ENCODE measurements at places on chromosomes 12 and 14. TPM values are rescaled to one million over a fixed set of nuclear protein-coding genes. Genes with fewer than 3 reads are reported as not detected.

FERMT2 gene
- polyA plus RNA-seq = 275 TPM

AGAP2 gene
- polyA plus RNA-seq = 0.04 TPM

SMCO2 gene
- polyA plus RNA-seq = 0.09 TPM

ESPL1 gene
- 7.3 TPM for polyA plus RNA-seq

CHGA gene
- not detected for polyA plus RNA-seq

SYT1 gene
- 1.3 TPM for polyA plus RNA-seq

KRT82 gene
- polyA plus RNA-seq = not detected

Data from BJ (cell line).